ENCODE measurements at places on chromosomes 1 and 21.
A peak's percentile ranks its signal among the peaks of the same experiment; 100 is the strongest.

DNA sequence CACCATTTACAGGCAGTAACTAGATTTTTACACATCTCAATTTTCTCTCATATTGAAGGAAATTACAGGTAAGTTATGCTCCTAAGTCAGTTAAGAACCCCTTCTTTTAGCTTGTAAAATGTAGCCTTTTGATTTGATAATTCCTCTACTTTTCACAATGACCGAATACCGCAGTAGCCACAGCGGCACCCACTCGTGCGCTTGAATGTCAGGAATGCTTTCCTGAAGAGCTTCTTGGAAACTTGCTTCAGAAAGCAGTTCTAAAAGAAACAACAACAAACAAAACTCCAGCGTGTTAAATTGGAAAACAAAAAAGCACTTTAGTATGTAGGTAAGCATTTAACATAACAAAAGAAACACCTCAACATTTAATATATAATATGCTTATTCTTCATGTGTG, 9.9 kb upstream of the DNTTIP2 start:
- no peak for DNase-seq

GRCh38 chr1:63669151-63669961, 76.1 kb downstream of the PGM1 start:
- no peak for DNase-seq

GRCh38 chr21:32816261-32816660, 44.7 kb upstream of the PAXBP1 start:
- no peak for DNase-seq

GRCh38 chr1:47209725-47210325, 20.0 kb upstream of the PDZK1IP1 start:
- no peak for DNase-seq

DNA sequence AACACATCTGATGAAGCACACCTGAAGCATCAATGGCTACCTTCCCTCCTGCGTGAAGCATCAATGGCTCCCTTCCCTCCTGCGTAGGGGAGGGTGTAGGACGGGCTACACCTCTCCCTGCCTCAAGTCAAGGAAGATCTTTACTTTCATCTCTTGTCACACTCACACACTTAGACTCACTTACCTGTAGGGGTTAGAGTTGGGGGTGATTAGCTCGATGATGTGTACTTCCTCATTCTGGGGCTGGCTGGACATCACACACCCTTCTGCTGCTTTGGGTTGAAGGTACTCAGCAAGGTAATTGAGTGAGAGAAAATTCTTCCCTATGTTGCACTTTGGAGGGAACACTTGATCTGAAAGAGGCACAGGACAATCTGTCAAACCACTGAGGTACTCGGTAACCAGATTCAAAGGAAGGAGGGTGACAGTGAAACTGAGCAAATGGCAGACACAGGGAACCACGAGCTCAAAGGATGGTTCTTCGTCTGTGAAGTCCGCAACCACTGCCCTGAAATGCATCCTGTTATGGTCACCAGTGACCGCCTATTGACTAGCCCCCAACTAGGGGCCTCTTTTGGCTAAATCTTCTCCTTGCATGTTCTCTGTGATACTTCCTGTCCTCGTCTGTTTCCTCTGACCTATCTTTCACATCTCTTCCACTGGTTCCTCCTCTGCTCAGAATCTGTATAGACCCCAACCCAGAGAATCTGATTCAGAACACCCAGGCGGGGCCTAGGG, 156.2 kb downstream of the TGFBR3 start:
- DNase-seq: no peak

DNA sequence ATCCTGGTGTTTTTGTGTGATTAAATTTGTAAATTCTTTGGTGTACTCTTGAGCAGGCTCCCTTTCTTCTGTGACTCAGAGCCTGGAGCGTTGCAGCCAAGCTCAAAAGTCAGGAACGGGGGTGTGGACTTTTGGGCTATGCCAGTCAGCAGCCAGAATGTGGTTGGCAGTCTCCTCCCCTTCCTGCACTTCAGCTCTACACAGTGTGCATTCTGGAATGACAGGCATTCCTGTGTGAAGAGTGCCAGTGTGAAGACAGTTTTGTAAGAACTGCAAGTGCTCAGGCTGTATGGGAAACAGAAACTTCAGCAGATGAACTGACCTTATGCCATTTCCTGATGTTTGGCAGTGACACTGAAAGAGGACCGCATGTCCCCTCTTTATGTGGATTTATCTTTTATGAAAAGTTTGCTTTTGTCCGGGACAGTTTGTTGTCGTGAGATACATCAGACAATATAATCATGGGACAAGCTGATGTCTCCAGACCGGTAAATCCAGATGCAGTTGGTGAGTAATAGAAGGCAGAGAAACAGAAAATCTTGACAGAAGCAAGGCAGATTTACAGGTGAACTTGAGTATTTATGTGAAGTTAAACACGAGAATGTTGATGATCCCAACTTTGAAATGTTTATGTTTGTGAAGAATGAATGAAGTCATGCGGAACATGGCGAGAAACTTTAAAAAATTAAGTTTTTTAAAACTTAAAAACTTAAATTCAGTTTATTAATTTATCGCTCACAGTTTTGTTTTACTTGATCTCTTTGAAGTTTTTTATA, 67.7 kb upstream of the RCC1 start:
- peak; percentile 94 for DNase-seq

DNA sequence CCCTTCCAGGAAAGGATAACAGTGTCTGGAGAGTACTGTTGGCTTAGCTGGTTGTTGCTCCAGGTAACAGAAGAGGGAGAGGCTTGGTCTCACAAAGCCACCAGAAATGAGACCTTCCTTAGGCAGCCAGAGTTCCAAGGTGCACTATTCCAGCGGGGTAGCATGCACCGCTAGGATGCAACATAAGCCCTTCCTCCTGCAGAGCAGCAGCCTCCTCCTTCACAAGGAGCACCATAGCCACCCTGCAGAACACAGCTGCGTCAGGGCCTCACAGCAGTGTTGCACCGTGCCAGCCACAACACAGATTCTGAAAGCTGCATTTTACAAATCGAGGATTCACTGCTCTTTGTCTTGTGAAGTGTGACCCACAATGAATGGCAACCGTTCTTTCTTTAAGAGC, 142.0 kb downstream of the CLIC6 start:
- no peak for DNase-seq

GRCh38 chr1:53075761-53076163, 13.7 kb downstream of the PODN start:
- no peak for DNase-seq

DNA sequence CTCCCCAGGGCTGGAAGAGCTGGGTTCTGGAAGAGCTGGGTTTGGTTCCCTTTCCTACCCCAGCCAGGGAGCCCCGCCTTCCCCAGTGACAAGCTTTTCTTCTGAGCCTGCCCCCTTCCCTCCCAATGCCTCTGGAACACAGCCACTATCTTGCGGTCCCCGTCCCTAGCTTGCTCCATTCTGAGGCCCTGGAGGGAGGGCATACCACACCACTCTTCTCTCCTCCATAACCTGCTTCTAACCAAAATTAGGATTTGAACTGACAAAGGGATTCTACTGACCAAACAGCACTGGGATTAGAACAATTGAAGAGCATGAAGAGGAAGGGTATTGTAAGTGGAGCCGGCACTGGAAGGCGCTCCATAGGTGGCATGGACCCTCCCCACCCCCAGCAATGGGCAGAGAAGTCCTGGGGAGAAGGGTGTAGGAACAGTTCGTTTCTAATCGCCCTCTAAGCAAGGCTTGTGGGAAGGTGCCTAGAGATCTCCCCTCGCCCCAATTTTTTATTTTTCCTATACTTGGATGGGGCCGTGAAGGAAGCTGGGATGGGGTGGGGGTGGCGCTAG, 690 bp downstream of the C1orf216 start:
- DNase-seq: peak; percentile 17

DNA sequence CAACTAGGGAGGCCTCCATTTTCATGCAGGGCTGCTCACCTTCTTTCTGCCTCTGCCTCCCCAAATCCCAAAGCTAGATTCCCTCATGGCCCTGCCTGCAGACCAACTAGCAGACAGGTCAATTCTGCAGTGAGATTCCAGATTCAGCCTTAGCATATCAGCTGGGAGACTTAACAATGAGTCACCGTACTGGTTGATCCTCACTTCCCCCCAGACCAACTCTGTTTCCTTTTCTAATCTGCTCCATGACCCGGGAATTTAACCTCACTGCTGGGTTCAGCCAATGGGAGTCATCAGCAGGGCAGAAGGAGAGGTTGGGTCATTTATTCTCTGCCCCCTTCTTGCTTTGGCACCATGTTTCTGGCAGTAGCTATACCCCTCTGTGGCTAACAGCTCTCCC, 140.6 kb upstream of the GRIK3 start:
- DNase-seq: no peak

- DNase-seq: no peak
These were observed 229.4 kb downstream of the CACNA1E start for GRCh38 chr1:181712711-181713110.

- peak; percentile 21 for DNase-seq
These were observed 28.7 kb downstream of the PTGFR start for GRCh38 chr1:78519446-78519845.

DNA sequence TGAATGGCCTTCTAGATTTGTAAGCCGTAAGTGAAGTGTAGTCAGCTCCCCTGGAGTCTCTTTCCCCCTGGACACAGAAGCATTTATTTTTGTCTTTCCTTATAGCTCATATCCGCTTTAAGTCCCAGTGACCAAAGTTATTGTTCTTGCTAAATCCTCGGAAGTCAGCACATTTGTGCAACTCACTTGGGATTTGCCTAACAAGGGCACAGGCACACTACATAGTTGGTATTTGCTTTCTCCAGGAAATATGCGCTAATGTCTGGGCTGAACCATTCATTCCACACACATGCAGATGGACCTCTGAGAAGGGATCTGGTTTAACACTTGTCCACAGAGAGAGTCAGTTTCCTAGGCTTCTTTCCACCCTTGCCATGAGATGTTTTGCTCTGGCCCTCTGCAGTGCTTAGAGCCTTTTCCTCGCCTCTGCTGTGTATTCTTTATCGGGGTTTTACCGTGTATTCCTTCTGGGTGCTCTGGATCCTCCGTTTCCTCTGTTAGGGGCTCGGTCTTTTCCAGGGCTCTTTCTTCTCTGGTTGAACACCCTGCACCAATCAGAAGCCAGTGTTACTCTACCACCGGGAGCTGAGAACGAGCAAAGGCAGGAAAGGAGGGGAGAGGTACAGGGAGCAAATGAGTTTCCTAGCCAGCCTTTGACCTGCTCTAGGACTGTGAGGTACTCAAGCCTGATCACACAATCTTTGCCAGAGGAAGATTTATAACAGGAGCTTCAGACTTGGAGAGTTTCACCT, 72.4 kb downstream of the ABCA4 start:
- DNase-seq: peak; percentile 76

GRCh38 chr1:55155522-55155921, 59.6 kb downstream of the USP24 start:
- no peak for DNase-seq

- no peak for DNase-seq
These were observed 8.3 kb upstream of the PLEKHO1 start for GRCh38 chr1:150141452-150141851.
